ENCODE measurements at places on chromosomes 7 and 10.

DNA sequence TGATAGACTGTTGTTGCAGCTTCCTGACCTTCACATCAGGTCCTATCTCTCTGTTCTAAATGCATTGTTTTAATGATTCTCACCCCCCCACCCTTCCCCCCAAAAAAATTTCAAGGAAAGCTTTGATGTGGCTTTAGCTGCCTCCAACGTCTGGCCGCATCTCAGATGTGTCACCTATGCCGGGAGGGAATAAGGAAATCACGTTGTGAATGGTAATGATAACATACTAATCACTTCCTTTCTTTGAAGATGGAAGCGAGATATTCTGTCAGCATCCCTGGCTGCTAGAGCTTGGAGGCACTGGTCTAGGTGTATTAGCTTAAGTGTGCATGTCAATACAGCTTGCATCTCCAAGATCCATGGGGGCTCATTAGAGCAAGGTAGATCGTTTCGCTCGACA is 89.6 kb downstream of the VTI1A start:
- DNase-seq, result no peak

DNA sequence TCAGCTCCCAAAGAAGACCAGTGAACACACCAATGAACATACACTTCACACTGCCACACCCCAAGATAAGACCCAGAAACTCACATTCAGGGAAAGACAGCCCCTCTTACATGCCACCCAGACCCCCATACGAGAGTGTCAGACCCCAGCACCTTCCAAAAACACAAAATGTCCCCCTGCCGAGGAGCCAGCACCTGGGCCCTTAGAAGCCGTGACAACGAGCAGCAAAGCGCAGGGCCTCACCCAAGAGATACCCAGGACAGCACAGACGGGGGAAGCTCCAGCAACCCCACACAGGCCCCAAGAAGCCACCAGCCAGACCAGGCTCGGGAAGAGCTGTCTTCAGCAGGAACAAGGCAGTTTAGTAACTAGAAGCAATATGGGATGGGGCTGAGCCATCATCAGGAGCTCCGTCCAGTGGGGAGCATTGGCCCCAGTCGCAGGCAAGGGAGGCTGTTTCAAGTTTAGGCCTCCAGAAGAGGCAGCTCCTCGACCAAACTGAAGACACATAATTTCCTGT is 243.6 kb downstream of the PTPRN2 start:
- no peak for DNase-seq

GRCh38 chr10:34713875-34714274 is 101.2 kb downstream of the PARD3 start:
- DNase-seq, result no peak

DNA sequence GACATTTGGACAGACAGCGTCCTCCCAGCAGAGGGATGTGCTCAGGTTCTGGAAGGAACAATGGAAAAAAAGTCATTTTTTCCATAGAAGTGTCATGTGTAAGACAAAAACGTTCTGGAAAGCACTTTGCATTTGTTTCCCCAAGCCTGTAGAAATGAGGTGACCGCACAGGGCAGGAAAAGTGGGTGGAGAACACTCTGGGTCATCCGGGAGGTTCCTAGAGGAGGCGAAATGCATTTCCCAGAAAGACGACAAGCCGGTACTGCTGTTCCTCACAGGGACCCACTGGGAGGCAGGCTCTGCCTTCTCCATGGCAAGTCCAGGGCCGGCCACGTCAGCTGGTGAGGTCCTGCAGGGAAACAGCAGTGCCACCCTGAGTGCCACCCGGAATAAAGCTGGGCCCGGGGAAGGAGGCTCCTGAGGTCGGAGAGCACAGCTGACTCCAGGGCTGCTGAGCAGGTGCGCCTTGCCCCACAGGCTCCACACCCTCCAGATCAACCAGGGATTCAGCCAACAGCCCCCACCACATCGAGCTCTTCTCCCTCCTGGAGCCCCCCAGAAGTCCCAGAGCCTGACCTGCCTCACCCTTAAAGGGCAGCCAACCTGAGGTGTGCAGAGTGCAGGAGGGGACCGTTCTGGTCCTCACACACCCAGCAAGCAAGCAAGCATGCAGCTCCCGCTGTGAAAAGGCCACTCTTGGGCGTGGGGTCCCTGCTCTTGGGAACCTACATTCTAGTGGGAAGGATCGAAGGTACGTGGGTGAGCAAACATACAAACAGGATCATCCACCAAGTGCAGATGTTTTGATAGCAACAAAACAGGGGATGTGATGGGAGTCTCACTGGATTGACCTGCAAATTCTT is 28.8 kb upstream of the INPP5A start:
- no peak for DNase-seq

DNA sequence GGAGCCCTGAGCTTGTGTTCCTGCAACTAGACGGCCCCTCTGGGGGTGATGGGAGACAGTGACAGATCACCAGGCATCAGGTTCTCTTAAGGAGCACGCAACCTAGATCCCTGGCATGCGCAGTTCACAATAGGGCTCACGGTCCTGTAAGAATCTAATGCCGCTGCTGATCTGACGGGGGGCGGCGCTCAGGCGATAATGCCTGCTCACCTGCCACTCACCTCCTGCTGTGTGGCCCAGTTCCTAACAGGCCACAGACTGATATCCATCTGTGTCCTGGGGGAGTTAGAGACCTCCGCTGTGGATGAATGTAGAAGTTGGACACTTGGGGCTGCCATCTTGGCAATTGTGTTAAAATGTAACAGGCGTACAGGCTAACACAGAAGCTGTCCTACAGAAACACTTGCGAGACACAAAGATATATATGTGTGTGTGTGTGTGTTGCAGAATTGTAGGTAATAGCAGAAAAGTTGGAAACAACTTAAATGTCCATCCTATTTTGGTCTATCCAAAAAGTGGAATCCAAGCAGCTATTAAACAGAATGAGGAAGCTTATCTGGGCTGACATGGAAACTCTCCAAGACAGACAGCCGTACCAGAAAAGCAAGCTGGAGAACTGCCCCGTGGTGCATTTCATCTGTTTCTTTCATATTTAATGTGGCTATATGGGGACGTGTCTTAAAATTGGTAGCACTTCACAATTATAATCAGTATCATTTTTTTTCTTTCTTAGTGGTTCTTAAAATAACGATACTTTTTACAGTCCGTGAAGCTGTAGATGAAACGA is 82.8 kb downstream of the MKI67 start:
- DNase-seq, result no peak

DNA sequence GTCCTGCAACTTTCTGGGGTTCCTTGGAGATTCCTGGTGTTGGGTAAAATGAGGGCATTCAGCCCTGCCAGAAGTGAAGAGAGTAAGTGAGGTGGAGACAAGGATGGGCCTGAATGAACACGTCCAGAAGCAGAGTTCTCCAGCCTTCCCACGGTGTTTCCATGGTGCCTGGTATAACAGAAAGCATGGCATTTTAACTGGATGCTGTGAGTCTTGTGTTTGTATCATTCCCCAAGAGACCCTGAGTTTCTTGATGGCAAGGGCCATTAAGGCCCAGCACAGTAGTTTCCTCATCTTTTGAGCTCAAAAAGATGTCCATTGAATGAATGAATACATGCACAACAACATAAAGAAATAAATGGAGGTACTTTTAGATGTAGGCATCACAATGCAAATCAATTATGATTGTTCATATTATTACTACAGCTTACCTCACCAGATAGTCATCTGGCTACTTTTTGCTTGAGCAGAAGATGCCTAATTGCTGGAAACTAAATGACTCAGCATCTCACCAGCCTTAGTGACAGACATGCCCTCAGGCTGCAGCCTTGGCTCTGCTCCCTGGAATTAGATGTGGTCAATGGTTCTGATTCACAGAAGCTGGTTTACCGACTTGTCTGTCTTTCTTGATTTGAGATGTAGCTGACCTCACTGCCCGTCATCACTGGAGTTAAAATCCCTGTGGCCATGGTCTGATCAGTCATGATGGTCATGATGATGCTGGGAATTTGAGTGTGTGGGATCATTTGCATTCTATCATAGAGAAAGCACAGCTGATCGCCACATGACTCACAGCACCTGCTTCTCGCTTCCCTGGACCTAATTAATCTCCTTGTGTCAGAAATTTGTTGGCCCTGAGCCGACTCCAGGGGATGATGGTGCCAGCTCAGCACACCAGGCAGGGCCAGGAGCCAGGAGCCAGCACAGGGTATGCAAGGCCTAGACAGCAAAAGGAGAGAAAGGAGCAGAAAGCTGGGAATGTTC is 83.9 kb downstream of the CXCL12 start:
- DNase-seq, result peak; percentile 21

DNA sequence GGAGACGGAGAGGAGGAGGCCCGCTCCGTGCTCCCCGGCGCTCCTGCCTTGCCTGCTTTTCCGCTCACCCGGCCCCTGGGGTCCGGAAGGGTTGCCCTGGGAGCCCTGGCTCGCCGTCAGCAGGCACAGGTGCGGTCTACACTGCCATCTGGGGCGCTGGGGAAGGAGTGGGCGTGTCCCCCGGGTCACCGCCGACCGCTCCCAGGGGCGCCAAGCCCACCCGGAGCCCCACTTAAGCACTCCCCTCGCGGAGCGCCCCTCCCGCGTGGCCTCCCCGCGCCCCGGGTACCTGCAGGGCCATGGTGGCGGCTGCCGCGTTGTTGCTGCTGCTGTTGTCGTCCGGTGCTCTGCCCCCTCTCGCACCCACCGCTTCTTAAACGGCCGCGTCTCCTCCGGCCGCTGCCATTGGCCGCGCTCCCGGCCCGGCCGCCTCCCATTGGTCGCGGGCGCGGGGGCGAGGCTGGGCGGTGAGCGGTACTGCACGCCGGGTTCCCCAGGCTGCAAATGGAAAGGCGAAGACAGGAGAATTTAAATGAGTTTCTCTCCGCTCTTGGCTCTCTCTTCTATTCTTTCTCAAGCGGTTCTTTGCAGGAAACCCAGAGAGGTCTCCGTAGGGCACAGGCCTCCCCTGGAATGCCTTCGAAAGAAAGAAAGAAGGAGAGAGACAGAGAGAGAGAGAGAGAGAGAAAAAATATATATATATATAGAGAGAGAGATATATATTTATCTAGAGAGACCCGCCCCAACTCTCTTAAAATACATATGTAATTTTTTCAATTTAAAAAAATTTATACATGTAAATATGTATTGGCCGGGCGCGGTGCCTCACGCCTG is at the start of gene ACBD7:
Gene ACBD7 (minus strand): TSS at position 349 of the 834 bp plus-strand sequence. CDS start 48 bp downstream, at position 301.
- DNase-seq, result peak; percentile 62

DNA sequence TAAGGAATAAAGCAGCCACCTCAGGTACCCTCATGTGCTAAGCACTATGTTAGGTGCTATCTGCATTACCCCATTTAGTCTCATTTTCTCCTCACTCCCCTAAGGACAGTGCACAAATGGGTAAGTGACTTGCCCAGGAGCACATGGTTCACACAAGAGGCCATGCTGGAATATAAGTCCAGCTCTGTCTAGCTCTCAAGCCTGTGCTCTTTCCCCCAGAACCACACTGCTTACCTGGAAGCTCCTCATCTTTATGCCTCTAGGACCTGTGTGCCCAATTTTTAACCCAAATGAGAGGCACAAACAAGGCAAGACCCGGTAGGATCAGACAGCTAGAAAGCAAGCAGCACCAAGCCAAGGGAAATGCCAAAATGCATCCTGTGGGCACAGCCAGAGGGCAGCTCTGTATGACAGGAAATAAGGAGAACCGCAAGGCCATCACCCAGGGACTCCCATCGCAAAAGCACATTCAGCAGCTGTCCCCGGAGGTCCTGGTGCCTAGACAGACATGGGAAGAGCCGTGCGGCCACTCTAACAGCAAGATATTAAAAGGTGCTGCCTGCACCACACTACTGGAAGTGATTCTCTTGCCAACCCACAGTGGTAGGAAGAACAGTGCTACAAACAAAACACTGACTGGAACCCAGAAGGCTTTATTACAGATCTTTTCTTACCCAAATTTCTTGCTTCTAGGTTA is 88.1 kb downstream of the GSAP start:
- no peak for DNase-seq

GRCh38 chr7:82375713-82376112 is 67.9 kb downstream of the CACNA2D1 start:
- no peak for DNase-seq

GRCh38 chr10:30786906-30787305 is 157.4 kb upstream of the LYZL2 start:
- no peak for DNase-seq

DNA sequence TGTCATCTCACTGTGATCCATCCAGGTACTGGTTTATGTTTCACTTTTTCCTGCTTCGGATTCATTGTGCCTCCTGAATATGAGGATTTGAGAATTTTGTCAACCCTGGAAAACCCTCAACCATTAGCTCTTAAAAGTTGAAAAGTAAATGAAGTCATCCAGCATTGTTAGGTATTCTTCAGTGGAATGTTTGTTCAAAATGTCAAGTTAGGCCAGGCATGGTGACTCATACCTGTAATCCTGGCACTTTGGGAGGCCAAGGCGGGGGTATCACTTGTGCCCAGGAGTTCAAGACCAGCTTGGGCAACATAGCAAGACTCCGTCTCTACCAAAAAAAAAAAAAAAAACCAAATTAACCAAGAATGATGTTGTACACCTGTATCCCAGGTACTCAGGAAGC is 222.1 kb downstream of the NSUN6 start:
- no peak for DNase-seq

DNA sequence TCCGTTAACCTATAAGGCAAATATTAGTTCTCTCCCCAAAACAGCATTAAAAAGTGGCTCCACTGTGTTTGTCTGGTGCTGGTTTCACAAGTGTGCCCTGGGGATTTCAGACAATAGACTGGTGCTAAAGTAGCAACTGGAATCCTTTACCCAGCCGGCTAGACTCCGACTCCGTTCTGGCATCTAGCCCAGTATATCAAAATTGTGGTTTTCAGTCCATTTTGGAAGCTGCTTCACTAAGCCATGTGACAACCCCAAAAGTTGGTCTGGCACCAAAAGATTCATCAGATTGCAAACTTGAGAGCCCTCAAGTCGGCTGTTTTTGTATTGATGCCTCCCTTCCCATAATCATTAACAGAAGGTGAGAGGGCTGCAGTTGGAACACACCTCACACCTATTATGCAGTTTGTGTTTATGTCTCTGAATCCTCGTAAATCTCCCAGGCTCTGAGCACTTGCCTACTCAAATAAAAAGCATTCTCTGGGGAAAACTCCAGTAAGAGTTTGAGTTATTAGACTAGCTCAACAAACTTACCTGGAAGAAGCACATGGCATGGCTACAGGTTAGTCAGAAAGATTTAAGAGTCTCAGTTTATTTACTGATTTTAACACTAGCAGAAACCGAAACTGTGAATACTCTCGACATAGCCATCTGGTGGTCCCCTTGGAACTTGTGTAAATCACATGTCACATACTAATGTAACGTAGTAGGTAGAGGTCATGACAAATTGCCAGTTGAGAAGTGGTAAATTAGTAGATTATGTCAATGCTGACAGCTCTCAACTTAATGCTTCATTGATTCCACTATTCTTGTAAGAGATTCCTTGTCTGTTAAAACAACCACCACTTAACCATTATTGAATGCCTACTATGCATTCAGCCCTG is 14.8 kb upstream of the WNT16 start:
- no peak for DNase-seq

All from caudate nucleus (tissue), 63 donors.